Substantia nigra (tissue), 51 donors: ENCODE measurements at places on chromosomes 6 and 20.

DNA sequence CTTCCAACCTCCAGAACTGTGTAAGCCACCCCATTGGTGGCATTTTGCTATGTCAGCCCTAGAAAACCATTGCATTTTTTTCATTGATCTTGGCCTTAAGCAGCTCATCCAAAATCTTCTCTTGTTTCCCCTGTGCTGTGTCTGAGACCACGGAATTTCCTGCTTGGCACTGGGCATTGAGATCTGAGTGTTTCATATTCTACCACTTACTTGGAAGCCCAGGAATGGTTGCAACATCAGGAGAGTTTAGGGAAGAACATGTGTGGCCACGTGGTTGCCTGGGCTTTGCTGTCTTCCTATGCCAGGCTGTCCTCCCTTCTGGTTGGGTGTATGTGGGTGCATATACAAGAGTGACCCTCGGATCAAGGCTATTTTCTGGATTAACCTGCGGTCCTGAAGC is 139.3 kb upstream of the PMEPA1 start:
- DNase-seq, result no peak

DNA sequence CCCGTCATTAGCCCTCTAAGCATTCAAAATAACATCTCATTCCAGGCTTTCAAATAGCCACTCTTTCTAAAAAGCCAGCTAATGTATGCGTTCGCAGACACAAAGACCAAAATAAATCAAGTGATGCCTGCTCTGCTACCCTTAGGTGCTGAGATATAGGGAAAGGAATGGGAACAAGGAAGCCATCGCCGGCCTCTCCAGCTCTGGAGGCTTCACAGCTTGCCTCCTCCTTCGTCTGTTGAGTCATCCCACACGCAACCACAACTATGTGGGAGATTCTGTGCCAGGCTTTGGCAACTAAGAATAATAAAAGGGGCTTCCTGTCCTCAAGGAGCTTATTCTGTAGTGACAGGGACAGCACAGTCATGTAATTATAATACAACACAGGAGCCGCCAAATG is 27.3 kb upstream of the SLC22A23 start:
- DNase-seq, result no peak

DNA sequence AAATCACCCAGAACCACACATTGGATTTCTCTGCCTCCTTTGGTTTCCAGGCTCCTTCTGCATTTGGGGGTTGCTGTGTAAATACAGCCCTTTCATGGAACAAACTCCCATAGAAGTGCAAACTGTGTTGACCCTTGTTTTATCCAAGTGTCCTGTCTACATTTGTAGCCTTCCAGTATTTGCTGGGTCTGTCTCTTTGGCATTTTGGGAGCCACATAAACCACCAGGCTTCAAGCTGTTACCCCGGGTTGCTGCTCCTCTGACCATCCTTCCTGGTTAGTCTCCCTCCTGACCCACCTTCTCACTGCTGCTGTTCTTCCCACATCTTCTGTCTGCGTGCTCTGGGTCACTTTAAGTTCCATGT is 7.6 kb upstream of the MTHFD1L start:
- no peak for DNase-seq

GRCh38 chr6:41255638-41256246 is 27.6 kb downstream of the TREML4 start:
- DNase-seq, result no peak

DNA sequence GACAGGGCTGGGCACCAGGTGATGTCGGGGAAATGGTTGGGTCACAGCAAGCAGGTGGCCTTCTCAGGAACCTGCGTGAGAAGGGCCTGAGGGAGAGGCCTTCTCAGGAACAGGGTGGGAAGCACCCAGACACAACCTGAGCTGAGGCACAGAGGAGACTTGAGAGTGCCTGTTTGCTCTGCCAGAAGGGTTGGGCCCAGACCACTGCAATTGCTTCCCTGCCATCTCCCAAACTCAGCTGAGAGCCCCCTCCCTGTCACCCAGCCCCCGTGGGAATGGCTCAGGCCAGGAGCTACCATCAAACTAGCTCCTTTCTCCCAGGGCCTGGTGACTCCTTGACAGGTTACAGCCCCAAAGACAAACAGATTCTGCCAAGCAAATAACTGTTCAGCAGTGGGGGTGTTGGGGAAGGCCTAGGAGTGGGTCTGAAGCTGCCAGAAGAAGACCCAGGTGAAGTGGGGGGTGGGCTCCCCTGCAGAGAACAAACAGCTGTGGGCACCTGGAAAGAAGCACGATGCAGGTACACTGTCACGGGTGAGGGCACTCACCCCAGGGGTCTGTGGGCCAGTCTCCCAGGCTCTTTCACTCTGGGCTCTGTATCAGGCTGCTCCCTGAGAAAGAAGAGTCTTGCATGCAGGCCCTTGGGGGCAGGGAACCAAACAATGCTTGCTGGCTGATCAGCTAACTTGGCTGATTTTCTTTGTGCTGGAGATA is 30.4 kb upstream of the SPDEF start:
- no peak for DNase-seq

DNA sequence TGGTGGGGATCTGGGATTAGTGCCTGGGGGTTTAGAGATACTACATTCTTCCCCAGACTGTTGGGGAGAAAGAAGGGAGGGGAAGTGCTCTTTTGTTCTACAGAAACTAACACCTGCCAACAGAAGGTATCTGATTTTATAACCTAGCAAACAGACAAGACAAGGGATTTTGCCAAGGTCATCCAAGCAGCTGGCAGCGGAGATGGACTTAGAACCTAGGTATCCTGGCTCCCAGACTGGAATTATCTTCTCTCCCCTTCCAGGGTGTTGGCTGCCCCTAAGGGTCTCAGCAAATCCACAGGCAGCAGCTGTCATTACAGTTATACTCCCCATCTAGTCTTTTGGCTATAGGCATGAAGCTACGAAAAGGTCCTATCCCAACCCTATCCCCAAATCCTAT is 8.4 kb downstream of the SDC4 start:
- no peak for DNase-seq

- no peak for DNase-seq
These were observed 769.9 kb downstream of the QKI start for GRCh38 chr6:164184410-164184809.

DNA sequence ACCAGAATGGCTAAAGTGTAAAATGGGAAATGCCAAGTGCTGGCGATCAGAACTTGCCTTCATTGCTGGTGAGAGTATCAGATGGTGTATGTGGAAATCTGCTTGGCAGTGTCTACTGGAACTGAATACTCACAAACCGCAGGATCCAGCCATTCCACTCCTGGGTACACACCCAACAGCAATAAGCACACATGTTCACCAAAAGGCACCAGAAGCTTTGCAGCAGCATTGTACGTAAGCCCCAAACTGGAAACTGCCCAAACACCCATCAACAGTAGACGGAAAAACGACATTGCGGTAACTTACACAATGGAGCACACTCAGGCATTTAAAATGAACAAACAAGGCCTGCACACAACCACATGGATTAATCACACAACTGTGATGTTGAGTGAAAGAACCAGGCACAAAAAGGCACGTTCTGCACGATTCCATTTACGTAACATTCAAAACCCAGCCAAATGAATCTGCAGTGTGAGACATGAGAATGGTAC is 37.3 kb upstream of the BPIFA2 start:
- DNase-seq, result no peak
